ENCODE measurements at places on chromosomes 3 and 15. TPM values are rescaled to one million over a fixed set of nuclear protein-coding genes. Genes with fewer than 3 reads are reported as not detected.

SFMBT1 gene
- 9.9 TPM for polyA plus RNA-seq

SERPINI2 gene
- not detected for polyA plus RNA-seq

ZKSCAN7 gene
- 2.9 TPM for polyA plus RNA-seq

SLCO2A1 gene
- polyA plus RNA-seq = not detected

LRRC2 gene
- polyA plus RNA-seq = 0.04 TPM

SEMA5B gene
- polyA plus RNA-seq = not detected

GRAMD1C gene
- 8.5 TPM for polyA plus RNA-seq

PDZRN3 gene
- not detected for polyA plus RNA-seq

CHRM5 gene
- not detected for polyA plus RNA-seq

CSTA gene
- 1.0 TPM for polyA plus RNA-seq

PP2D1 gene
- polyA plus RNA-seq = not detected

KY gene
- polyA plus RNA-seq = not detected

SUCNR1 gene
- not detected for polyA plus RNA-seq

PIERCE2 gene
- polyA plus RNA-seq = 0.23 TPM

GOLGA6B gene
- polyA plus RNA-seq = not detected

TM4SF4 gene
- not detected for polyA plus RNA-seq

Data from B cell (primary cell).